ENCODE measurements at places on chromosomes 4 and X. TPM values are rescaled to one million over a fixed set of nuclear protein-coding genes. Genes with fewer than 3 reads are reported as not detected.

- no peak for DNase-seq
Observed at GRCh38 chr4:24489870-24490269, 94.5 kb downstream of the DHX15 start.

- DNase-seq, result no peak
Observed at GRCh38 chr4:73609706-73610105, 10.5 kb downstream of the RASSF6 start.

GRCh38 chrX:27997622-27998021 is 16.4 kb upstream of the DCAF8L1 start:
- DNase-seq, result no peak

DNA sequence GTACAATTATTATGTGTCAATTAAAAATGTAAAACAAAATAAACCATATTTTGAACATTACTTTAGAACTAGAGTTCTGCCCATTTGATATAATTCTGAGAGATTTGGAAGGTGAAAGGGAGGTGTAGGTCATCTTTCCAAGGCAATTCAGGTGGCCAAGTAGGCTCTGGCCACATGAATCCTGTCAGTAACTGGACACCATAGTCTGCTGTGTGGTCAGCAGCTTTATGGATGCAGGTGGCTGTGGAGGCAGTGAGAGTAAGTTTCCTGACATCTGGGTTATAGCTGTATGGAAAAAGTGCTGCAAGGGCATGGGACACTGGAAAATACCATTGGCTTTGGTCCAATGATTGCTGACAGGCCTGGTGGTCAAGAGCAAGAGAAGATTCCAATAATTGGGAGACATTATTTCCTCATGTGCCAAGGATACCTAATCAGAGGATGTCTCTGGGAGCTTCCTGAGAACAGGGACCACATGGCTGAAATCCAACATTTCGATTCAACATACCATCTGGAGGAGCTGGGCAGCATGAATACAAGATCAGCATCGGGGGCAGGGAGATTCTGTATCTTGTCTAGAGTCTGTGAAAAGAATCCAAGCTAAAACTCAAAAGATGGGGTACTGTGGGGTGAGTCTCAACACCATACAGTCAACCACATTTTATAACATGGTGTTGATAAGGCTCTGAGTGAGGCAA is 523.1 kb downstream of the MID1IP1 start:
- DNase-seq, result no peak

GRCh38 chr4:99847362-99847976 is 30.8 kb downstream of the DAPP1 start:
- DNase-seq, result no peak

Gene TLR10
- not detected for total RNA-seq

Gene TIGD2
- total RNA-seq, result 3.0 TPM

Gene SPANXN3
- total RNA-seq, result not detected

DNA sequence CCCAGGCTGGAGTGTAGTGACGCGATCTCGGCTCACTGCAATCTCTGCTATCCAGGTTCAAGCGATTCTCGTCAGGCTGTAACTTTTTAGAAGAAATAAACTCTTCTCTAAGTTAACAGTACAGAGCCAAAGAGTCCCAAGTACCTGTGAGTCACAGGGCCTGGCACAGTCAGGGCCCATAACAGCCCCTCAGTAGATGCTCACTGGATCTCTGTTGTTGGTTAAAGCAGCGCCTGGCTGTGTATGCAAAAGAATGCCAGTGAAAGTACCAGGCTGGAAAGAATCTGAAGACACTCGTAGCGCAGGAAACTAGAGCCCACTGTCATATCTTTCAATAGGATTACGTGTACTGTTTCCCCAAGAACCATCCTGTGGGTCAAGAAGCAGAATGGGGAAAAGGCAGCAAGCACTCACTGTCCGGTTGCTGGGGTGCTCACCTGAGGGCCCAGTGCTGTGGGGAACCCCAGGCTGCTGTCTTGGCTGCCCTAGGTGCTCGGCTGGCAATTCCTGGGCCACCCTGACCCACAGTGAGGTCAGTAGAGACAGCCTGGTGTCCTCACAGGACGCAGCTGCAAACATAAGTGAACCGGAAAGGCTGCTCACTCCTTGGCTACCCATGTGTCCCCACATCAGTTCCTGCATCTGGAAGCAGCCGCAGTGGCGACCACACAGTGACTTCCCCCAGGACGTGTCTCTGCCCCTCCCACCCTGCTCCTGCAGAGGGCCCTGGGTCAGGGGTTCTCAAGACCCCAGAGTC is 3.1 kb upstream of the SLBP start:
- DNase-seq, result no peak
